Stimulated activated CD4-positive, alpha-beta T cell treated with anti-CD3 and anti-CD28 coated beads, Interleukin-12 subunit alpha, Interleukin-12 subunit beta, amount 100 ng/mL, for 4 hours (primary cell): ENCODE measurements at places on chromosomes 4 and X.

GRCh38 chr4:133150486-133151340 lies 1.6 kb downstream of the PCDH10 start:
- no peak for DNase-seq

DNA sequence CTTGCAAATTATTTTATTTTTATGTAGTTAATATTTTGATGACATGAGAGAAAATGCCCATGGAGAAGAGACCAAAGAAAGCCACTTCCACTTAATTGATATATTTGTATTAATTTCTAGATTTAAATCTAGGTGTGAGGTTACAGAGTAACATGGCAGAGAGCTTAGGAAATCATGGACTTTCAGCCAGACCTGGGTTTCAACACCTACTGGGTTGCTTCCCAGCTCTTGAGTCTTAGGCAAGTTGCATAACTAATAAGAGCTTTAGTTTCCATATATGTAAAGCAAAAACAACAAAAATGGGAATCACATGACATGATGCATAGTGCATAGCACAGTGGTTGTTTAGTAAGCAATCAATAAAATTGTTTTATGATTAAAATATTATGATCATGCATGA lies 413.3 kb downstream of the CCSER1 start:
- DNase-seq: no peak

- DNase-seq: no peak
Measured at GRCh38 chr4:8326206-8326605, 56.7 kb downstream of the HTRA3 start.

- no peak for DNase-seq
Measured at GRCh38 chr4:54571293-54572151, 86.2 kb upstream of the KIT start.

- no peak for DNase-seq
Measured at GRCh38 chr4:176034499-176034898, 31.1 kb upstream of the WDR17 start.
